ENCODE measurements at places on chromosomes 2 and 18.

- no peak for DNase-seq
Measured at GRCh38 chr2:144468823-144469595, 50.9 kb downstream of the ZEB2 start.

DNA sequence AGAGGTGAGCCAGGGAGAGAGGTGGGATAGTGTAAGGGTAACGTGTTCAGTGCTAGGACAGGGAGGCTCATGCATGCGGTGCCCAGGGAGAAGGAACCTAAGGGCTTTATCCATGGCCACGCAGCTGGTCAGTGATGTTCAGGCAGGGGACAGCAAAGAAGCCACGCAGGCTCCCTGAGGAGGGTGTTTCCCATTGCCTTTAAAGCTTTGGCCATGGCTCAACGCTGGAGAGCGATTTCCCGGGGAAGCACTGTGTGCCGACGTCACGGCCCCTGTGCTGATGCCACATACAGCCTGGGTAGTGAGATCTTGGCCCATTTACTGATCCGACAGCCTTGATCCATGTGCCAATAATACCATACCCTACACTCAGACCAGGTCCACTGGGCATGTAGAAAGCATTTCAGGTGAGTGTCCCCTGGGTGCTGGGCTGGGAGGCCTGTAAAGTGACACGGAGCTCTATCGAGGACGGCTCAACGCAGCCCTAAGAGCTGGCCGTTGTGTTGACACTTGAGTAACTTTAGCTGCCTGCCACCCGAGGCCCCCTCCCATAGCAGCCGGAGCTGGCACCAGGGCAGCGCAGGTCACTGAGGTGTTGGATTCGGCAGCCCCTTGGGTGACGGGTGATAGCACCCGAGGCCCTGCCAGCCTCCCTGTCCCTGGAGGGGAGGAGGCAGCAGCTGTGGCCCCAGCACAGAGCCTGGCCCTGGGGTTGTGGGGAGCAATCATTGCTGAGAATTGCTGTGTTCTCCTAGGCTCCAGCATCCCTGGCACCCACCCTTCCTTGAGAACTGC, 41.4 kb downstream of the PDIA6 start:
- DNase-seq: no peak

- no peak for DNase-seq
Measured at GRCh38 chr2:239269173-239269885, 131.5 kb downstream of the HDAC4 start.

- no peak for DNase-seq
Measured at GRCh38 chr2:182980115-182980514, 58.1 kb downstream of the NCKAP1 start.

- no peak for DNase-seq
Measured at GRCh38 chr2:105248316-105249070, 7.0 kb downstream of the GPR45 start.

Data from NCI-H226 (cell line).